HuH-7.5 (cell line): ENCODE measurements at places on chromosomes 4 and X.

DNA sequence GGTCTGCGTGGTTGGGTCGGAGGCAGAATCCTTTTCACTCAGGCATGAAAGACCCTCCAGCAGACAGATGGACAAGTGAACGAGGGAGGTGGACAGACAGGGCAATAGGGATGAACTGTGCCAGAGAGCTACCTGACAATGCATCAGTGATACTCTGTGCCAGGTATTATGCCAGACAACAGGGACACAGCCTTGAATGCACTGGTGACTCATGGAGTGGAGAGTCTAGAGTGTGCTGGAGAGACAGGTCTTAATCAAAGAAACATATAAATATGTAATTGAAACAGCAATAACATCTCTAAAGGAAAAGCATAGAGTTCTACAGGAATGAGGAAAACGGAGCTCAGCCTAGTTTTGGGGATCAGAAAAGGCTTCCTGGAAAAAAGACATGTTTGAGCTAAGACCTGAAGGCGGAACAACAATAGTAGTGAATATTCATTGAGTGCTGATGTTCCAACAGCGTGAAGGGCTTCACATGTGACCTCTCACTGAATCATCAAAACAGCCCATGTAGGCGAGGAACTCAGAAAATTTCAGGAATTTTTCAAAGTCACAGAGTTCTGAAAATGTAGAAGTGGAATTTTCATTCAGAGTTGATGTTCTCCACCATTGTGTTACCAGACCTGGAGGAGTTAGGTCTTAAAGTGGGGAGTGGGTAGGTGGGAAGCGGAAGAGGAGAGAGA is 20.0 kb upstream of the FGFBP2 start:
- DNase-seq = no peak

DNA sequence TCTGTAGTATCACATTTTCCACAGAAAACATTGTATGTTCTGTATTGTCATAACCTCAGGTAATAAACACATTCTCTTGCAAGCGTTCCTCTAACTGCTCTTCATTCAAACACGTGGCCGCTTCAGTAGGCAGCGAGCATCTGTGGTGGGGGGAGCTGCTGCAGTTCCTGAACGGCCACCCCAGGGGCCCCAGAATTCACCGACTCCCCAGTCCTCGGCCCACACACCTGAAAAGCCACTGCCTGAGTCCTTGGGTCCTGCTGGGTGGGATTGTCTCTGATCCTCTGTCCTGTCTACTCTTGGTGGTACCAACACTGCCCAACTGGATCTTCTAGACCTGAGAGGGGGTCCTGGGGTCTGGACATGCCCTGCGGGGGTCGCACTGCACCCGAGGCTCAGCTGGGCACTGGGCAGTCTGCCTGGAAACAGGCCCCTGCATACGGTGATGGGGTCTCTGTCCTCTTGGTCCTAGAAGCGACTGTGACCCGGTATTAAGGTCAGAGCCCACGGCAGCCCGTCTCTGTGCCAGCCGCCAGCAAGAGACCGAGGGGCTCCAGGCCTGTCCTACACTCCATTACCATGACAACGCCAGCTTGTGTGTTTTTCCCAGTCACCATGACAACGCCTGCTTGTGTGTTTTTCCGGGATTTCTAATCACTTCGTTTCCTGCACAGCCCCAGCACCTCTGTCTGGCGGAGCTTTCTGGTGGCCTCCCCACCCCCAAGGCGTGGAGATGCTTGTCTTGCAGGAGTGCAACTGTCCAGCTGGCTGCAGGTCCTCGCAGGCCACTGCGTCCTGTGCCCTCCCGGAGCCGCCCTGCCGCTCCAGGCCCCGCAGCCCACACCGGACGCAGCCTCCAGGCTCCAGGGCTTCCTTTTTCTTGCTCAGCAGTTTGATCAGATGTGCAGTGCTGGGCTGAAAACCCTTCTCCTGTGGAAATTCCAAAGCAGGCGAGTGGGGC is 16.0 kb downstream of the CTBP1 start:
- no peak for DNase-seq

DNA sequence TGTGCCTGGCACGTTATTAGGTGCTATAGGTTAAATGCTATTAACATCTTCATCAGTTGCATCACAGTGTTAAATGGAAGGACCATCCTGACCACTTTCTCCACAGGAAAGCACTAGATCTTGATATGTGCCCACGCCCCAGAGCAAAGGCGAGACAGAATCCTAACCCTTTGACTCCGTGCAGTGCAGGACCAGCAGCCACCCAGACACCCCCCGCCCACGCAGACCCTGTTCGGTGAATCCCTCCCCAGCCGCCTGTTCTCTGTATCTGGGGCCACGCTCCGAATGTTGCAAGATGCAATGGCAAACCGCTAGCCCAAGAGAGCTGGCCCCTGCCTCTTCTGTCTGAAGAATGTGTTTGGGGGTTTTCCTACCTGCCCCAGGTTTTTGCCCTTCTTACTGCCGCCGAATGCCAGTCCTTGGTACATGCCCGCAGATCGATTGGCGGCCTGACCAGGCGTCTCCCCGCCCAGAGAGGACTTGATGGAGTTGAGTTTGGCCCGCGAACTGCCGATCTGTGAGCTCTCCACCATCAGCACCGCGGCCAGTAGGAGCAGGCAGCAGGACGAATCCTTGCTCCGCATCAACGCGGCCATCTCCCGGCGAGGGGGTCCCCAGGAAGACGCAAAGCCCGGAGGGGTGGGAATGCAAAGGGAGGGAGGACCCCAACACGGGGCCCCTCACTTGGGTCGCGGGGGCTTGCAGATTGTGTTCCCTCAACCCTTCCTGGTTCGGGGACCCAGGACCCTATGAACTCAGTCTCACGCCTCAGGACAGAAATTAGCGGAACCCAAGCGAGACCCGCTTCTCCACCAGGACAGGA is 906 bp downstream of the DKK2 start:
- DNase-seq = no peak

DNA sequence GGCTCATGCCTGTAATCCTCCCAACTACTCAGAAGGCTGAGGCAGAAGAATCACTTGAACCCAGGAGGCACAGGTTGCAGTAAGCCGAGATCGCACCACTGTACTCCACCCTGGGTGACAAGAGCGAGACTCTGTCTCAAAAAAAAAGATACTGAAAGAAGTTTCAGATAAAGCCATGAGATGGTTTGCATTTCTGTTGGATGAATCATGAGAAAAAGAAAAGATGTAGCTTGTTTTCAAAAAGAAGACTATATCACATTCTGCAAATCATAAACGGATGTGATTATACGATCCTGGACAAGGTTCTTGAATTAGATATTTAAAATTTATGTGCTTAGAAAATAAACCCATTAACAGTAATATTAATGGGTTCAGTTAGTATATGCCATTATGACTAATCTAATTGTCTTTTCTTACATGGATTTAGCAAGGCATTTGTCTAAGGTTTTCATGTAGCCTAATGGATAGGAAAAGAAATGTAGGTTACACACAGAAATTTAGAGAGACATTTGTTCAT is 345.9 kb downstream of the SLC7A11 start:
- DNase-seq = no peak

DNA sequence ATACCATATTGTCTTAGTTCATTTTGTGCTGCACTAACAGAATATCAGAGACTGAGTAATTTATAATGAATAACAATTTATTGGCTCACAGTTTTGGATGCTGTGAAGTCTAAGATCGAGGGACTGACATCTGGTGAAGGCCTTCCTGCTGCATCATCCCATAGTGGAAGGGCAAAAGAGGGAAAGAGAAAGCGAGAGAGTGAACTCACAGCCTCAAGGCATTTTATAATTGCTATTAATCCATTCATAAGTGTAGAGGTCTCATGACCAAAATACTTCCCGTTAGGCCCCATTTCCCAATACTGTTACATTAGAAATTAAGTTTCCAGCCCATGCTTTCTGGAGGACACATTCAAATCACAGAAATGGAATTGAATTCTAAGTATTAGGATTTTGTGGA is 554.4 kb downstream of the TRAM1L1 start:
- no peak for DNase-seq

DNA sequence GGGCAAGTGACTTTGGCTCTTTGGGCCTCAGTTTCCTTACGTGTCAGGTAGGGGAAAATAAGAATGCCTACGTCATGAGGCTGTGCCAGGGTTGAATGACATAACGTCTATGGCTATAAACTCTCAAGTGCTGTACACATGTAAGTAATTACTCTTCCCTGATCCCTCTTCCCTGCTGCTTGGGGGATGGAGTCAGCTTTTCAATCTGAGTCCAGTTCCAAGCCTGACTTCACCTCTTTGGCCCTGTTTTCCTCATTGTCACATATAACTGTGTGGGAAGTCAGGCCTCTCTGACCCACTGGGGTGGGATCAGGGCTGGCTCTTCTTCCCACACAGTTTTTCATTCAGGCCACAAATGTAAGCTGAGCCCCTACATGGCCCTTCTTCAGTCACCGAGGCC is 11.4 kb upstream of the CITED1 start:
- no peak for DNase-seq

- DNase-seq = no peak
Measured at GRCh38 chrX:7580127-7580526, 262.8 kb upstream of the VCX start.

DNA sequence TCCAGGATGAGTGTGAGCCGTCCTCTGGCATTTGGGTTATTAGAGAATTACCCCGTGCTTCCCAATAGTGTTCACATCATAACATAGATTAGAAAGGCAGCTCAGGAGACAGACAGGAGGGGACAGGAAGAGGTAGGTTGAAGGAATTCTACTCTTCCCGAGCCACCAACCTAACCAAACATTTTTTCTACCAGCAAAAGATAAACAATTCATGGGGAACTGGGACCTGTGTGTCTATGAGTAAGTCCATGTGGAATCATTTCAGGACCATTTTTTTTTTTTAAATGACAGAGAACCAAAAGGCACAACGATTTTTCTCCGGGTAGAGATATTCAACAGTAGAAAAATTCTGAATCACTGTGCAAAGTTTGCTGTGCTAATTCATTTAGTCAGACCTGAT is 174.2 kb upstream of the ETNPPL start:
- DNase-seq = no peak

GRCh38 chr4:116272336-116272735 is 813.0 kb downstream of the TRAM1L1 start:
- DNase-seq = no peak

DNA sequence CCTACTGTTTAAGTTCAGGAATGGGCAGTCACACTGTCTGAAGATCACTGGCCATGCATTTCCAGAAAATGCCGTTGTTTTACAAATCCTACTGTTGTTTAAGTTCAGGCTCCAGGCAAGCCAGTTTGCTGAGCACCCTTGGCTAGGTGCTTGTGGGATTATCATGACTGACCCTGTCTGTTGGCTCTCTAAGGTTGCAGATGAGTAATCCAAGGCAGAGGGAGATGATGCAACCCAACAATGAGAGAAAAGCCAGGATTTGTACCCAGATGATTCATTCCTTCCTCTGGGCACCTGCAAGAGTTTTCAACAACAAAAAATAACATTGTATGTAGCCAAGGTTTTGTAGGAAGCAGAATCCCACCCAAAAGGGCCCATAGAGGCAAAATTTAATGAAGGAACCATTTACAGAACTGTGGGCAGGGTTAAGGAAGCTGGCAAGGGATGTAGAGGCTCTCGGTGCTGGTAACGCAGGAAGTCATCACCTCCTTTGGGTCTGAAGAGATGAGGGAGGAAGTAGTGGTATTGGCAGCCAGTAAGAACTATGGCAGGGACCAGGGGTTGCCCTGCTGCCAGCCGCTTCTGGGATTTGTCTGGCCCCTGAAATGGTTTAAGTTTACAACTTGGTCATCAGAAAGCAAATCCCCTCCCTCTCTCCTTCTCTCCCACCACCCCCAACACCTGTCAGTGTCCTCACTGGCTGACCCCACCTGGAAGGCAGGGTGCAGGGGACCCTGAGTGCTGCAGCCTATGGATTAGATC is 54.8 kb downstream of the MSX1 start:
- DNase-seq = no peak

DNA sequence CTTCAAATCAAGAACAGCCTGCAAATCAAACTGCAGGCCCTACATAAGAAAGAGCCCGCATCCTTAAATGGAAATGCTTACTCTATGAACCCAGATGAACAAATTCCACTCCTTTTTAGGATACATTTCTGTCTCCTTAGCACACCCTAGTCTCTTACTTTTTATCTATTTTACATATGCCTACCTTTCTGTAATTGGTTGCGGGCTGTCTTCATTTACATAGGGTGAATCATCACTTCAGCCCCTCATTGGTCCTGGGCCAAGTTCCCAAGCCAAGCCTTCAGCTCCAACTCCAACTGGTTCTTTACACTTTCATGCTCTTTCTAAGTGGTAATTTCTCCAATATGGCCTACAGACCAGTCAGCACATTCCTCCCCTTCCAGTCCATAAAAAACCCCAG is 219.3 kb downstream of the TRAM1L1 start:
- DNase-seq = no peak

GRCh38 chr4:143538979-143539669 is 25.6 kb downstream of the SMARCA5 start:
- DNase-seq = no peak

- no peak for DNase-seq
Measured at GRCh38 chrX:72207366-72207765, 25.8 kb downstream of the PIN4 start.

DNA sequence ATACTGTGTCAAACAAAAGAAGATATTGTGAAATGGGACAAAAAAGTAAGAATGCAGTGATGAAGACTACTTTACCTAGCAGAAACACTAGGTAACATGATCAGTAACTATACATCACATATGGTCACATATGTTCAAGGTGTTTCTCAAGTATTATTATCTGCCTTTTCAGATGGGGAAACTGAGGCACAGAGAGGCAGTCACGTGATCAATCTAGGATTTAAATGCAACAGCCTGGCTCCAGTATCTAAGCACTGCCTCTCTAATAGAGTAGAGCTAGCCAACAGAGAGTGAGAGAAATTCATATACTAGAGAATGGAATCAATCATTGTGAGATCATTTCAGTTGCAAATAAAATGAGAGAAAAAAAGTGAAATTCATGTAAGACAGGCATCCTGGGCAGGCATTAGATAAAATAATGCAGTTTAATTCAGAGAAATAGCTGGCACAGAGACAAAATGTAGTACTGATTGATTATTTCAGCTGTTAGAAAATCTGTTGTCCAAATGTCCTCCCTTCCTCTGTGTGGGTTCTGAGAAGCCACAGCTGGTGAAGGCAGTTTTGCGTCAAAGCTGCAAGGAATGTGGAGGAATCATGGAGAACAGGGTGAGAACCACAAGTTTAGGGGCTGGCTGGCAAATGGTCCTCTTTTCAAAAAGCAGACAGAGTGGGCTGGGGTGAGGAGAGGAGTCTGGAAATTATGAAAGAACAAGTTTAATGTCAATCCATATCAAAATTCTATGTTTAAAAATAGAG is 26.0 kb downstream of the SMIM43 start:
- no peak for DNase-seq

DNA sequence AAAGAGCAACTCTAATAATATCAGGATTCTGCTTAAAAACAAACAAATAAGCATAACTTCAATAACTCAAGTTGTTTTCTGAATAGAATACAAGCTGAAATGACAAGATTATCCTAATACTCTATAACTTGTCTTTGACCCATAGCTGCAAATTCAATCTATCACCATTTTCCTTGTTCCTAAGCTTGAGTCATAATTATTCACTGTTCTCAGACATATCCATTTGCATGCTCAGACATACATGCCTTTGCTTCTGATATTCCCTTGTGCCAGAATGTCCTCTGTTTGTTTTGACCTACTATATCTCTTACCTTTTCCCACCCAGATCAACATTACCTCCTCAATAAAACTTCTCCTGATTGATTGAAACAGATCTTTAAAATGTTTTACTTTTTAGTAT is 109.7 kb downstream of the SNCA start:
- DNase-seq = no peak

GRCh38 chrX:115939636-115940160 is 230.8 kb upstream of the AGTR2 start:
- DNase-seq = no peak

GRCh38 chrX:109281483-109282275 is 200.2 kb downstream of the GUCY2F start:
- no peak for DNase-seq
